Ovary (tissue), 10 donors: ENCODE measurements at places on chromosomes 3 and 15. TPM values are rescaled to one million over a fixed set of nuclear protein-coding genes. Genes with fewer than 3 reads are reported as not detected.
A peak's percentile ranks its signal among the peaks of the same experiment; 100 is the strongest.

DNA sequence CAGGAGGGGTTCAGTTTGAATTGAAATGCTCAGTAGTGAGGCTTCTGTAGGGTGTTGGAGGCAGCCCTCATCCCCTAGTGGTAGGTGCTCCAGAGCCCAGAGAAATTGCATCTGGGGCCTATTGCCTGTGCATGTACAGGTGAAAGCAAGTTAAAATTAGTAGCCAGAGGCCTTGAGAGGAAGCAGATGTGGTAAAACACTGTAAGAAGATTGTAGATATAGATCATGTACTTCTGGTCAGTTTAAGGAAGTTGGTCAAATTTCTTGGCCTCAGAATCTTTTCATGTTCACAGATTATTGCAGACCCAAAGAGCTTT lies 34.6 kb downstream of the IGSF10 start:
- peaks cover 2% of the 10 kb centered on the region for H3K4me1 ChIP-seq
- H3K27me3 ChIP-seq, result no peaks in the 10 kb centered on the region
- no peaks in the 10 kb centered on the region for H3K36me3 ChIP-seq

DNA sequence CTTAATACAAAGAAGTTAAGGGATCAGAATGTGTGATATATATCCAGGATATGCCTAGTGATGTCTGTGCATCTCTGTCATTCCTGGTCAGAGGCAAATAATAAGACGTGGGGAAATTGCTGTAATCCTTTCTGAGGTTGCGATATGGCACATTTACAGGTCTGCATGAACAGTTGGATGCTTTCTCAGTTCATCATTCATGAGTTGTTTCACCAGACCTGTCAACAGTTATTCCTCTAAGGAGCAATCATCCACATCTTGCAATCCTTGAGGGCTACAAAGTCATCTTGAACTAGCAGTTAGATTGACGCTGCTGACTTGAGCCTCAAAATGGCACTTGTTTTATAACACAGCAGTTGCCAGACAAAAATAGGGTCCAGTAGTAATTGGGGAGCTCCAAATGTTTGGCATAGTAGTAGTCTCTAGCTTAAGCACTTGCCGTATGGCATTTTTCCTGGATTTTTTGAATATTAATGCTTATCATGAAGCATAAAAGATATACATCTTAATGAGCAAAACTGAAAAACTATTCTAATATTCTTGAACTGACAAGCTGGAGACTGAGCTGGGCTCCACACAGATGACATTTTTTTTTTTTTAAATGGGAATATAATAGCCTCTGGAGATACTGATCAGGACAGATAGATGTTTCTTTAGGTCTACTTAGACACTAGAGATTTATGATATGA lies 761.7 kb downstream of the VGLL3 start:
- H3K4me3 ChIP-seq, result no peak overlapping the region
- no peaks in the 10 kb centered on the region for H3K4me1 ChIP-seq
- no peaks in the 10 kb centered on the region for H3K36me3 ChIP-seq

DNA sequence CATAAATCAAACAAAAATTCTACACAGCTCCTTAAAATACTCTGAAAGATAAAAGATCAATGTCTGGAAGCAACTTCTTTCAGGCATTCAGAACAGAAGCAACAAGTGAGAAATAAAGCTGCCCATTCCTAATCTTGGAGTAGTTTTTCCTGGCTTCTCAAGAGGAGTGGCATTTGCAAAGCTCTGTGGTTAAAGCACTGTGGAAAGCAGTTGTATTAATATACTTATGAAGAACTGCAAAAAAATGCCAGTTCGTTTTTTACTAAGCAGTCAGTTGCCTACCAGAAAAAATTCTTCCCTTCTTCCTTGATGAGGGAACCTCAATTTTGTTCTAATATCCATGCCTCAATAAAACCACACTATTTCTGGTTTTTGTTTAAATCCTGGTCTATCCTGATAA lies 197.8 kb downstream of the TNIK start:
- H3K36me3 ChIP-seq, result no peaks in the 10 kb centered on the region
- no peak overlapping the region for H3K27ac ChIP-seq
- DNase-seq, result no peak
- H3K4me3 ChIP-seq, result no peak overlapping the region
- no peaks in the 10 kb centered on the region for H3K27me3 ChIP-seq

DNA sequence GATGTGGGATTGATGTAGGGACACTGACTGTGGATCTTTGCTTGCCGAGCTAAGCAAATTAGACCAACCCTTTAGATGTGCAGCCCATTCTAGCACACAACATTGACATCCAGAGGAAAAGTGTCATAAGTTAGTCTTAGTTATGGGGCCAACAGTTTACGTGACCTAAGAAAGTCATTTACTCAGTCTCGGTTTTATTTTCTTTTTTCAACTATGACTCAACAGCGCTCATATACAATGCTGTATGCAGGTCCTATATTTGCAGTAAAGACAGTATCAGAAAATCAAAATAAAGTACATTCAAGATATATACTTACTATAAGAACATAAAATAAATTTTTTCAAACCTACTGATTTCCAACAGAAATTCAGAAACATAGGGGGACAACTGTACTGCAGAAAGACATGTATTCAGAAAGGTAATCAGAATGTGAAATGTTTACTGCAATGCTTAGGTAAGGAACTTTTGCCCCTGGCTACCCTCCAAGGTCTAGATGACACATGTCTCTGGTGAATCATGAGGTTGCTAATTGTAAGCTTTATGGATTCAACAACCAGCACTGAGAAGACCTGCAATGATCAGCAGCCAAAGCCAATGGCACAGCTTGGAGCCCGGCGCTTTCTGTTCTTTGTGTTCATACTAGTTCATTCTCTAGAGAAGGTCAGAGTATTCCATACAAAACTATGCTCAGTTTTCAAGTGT lies 317.5 kb upstream of the CNTN6 start:
- no peaks in the 10 kb centered on the region for H3K36me3 ChIP-seq
- no peaks in the 10 kb centered on the region for H3K4me1 ChIP-seq
- no peaks in the 10 kb centered on the region for H3K27me3 ChIP-seq
- no peak overlapping the region for H3K4me3 ChIP-seq
- DNase-seq, result no peak

- H3K27ac ChIP-seq, result peak overlapping the region; percentile 84
- no peaks in the 10 kb centered on the region for H3K27me3 ChIP-seq
- peaks cover 27% of the 10 kb centered on the region for H3K4me1 ChIP-seq
- no peaks in the 10 kb centered on the region for H3K36me3 ChIP-seq
- DNase-seq, result peak; percentile 93
- no peak overlapping the region for H3K4me3 ChIP-seq
Measured at GRCh38 chr3:43001094-43001553, 22.0 kb downstream of the GASK1A start.

MITF gene
- 19.7 TPM for total RNA-seq
